Upper lobe of left lung (tissue), 6 donors: ENCODE measurements at places on chromosomes 1 and 21.

GRCh38 chr1:28755701-28756100, 19.0 kb downstream of the YTHDF2 start:
- no peak for DNase-seq

DNA sequence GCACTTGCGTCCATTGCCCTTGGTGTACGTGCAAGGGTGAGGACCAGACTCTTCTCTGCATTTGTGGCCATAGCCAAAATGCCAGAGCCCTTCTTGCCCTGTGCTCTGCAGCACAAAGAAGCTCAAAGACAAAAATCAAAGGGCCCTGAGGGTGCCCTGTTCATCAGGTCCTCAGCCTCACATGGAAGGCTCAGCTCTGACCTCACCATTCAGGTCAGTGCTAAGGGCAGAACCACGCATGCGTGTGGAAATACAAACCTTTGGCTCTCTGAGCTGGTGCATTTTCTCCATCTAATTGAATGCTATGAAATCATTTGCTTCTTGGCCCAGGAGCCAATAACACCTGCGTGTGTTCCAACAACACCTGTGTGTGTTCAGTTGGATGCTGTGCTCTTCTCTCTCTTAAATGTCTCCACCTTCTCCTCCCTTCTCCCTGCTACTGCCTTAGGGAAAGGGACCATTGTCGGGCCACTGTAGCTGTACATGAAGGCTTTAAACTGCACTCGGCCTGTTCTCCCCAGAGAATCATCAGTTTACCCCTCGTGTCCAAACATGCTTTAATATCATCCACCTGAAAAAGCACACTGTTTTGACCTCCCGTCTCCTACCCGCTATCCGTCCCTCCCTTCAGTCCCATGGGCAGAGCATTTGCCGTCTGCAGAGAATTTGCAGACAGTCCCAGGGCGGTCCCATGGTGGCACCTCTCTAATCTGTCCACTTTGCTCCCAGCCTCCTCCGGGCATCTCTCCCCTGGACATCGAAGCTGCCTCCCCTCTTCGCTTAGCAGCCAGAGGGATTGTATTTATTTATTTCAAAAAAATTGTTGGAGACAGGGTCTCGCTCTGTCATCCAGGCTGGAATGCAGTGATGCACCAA, 60.6 kb downstream of the EVA1C start:
- no peak for DNase-seq

DNA sequence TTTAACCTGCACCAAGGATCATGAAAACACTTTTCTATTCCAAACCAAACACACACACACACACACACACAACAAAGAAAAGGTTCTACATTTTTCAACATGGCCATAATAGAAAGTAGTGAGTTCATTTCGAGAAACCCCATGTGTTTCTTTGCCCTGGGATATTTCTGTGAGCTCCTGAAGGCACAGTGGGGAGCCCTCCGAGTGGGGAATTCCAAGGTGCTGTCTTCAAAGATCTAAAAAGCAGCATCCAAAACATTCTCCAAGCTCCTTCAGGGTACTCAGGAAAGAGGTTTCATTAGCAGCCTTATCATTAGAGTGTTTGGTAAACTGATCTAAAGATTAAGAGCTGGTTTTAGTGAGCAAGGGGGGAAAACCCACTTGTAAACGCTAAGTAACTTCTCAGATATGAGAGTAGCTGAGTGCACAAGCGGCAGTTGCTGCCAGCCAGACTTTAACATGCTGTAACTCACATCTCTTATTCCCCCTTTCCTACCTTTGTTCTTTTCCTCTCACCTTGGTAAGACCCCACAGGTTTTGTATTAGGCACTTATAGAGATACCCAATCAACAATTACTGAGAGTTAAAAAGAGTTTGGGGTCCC, 38.3 kb downstream of the ZC3H11B start:
- DNase-seq = no peak

DNA sequence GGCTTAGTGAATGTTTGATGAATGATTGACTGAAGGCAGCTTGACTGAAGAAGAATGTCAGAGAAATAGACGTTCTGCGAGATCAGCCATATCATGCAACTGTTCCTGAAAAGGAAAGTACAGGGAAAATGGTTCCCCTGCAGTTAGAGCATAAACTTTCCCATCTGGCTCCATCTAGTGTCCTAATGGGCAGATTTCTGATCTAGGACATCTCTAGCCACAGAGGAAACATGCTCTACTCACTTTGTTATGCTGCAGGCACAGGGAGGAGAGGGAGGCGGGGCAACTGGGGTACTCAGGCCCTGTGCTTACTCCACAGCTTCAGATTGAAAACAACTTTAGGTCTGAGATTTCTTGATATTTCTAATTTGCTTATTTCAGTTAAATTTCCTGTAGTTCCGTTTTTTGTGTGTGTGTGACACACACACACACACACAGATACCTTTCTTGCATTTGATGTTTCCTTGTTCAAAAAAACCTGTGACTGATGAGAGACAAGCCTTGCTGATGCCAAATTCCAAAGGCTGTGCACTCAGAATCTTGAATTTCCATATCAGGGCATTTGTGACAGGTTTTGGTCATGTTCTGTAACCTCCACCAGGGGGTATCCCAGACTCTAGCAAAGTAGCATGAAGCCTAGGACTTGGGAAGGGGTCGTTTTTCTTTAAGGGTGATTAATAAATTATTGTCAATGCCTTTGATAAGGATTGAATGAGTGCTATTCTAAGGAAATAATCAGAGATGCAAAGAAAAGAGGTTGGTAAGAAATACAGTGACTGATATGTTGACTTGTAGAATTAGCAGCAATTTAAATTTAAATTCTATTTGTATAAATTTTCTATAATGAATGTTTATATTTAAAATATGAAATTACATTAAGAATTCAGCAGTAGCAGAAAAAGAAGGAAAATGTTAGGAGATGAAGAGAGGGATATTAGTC, 139.7 kb upstream of the BEND5 start:
- no peak for DNase-seq

DNA sequence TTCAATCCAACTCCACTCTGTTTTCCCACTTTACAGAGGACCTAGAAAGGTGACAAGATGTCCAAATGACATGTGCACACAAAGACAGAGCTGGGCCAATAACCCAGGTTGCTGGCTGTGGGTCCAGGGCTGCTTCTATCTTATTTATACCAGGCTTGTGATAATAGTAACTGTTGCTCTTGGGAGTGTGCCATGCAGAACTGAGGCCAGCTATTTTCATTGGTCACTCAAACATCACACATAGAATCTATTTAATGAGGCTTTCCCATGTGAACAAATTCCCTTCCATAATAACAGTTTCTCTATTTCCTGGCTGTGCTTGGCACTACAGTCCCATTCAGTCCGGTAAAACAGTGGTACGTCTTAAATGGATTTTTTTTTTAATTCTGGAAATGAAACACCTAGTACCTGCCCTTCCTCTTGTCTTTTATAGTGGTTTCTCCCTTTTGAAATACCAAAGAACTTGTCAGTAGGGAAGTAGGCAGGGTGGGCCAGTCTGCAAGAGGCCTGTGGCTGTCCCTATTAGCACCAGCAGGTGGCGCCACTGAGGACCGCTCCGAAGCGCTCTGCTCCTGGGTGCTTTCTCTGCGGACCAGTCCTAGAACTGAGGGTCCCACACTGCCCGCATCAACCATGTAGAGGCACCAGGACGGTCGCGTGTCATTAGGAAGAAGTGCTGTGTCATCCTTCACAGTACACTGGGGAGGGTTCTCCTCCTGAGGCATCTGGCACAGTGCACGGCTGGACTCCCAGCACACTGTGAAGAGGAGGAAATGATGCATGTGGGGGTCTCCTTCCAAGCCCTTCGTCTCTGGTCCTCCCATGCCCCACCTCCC, 52.1 kb downstream of the GPR161 start:
- peak; percentile 72 for DNase-seq

- peak; percentile 90 for DNase-seq
Measured at GRCh38 chr1:156368889-156369684, at the start of gene RHBG. RHBG (plus strand) TSS chr1:156369211; CDS start chr1:156369250, 39 bp downstream.

GRCh38 chr1:204435872-204436271, 24.3 kb upstream of the PPP1R15B start:
- no peak for DNase-seq

GRCh38 chr1:214341932-214342331, 61.0 kb downstream of the SMYD2 start:
- no peak for DNase-seq

DNA sequence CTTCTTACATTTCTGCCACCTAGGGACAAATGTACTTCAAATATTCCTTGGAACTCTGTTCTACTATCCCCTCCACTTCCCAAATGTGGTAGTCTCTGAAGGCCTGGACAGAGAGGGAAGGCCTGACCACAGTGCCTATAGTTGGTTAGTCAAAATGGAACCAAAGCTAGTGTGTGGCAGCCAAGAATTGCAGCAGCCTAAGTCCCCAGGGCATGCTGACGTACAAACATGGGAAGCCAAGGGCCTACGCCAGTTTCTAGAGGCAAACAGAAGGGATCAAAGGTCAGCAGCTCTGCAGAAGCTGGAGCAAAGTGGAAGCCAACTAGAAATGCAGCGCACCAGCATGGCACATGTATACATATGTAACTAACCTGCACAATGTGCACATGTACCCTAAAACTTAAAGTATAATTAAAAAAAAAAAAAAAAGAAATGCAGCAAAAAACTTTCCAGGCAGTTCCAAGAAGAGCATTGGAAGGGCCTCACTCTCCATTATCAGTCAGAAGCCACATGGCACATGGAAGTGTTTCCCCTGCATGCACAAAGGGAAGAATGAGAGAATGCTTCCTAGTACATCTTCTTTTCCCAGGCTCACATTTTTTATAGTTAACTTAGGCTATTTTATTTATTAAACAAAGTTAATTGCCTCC, 39.4 kb upstream of the GADD45A start:
- no peak for DNase-seq

DNA sequence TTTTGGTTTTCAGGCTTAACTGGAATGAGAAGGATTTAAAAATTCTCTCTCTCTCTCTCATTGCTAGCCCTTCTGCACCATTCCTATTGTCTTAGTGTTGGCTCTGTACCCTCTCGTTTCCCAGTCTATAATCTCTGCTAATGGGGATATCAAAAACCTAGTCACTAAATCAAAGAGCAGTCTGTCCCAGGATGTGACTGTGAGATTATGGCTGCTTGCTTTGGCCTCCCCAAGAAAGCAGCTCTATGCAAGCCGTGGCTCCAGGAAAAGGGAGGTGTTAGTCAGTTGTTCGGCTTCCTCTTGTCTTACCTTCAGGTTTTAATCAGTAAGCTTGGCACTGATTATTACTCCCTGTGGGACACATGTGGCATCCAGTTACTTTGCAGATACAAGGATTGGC, 468.8 kb downstream of the USP25 start:
- no peak for DNase-seq

- no peak for DNase-seq
Measured at GRCh38 chr1:46516200-46516950, 26.7 kb downstream of the DMBX1 start.

DNA sequence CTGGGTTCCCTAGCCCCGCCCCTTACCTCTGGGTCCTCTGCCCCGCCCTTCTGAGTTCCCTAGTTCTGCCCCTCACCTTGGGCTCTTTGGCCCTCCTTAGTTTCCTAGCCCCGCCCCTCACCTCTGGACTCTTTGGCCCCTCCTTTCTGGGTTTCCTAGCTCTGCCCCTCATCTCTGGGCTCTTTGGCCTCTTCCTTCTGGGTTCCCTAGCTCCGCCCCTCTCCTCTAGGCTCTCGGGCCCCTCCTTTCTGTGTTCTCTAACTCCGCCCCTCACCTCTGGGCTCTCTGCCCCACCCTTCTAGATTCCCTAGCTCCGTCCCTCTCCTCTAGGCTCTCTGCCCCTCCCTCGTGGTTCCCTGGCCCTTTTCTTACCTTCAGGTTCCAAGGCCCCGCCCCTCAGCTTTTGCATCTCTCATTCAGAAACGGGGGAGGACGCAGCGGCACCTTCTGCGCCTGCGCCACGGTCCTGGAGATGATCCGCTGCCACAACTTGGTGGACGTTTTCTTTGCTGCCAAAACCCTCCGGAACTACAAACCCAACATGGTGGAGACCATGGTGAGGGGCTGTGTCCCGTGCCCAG, 88.5 kb downstream of the PTPRU start:
- DNase-seq = peak; percentile 52

DNA sequence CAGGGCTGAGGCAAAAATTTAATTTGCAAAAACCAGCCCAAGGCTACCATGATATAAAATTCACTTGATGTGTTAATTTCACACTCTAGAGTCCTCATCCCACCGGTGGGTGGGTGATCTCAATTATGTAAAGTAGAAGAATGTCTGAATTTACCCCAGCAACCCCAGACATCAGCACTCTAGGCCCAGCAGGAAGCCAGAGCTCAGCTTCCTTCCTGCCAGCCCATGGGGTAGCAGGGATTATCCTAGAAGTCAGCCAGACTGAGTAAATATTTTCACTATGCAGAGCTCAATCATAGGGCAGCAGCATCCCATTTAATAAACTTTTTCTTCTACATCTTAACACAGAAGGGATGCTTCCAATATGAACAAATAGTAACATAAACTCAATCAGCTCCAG, 71.0 kb downstream of the SIPA1L2 start:
- no peak for DNase-seq
